ENCODE measurements at places on chromosomes 4 and X.

DNA sequence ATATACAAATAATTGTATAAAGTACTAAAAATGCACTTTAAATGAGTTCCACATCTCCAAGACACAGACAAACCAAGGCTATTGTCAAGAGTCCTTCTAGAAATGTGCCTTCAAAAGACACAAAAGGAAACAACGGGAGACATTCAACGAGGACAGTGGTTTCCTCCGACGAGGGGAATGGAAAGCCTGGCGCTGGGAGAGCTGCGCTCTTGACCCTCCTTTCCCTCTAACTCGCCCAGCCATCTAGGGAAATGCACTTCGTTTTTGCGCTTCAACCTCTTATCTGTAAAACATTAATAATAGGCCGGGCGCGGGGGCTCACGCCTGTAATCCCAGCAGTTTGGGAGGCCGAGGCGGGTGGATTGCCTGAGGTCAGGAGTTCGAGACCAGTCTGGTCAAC, 37.0 kb downstream of the ZFP42 start:
- no peak for DNase-seq

- no peak for DNase-seq
These were observed 72.3 kb downstream of the SLC9A6 start for GRCh38 chrX:136057567-136057966.

DNA sequence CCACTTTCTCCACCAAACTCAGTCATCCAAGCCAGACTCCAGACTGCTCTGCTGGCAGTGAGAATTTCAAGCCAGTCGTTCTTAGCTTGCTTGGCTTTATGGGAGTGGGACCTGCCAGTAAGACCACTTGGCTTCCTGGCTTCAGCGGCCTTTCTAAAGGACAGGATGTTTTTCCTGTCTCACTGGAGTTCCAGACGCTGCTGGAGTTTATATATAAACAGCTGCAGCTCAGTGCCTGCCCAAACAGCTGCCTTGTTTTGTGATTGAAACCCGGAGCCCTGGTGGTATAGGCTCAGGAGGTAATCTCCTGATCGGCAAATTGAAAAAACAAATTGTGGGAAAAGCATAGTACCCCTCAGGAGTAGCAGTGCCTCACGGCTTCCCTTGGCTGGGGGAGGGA, 1165.8 kb upstream of the ADGRL3 start:
- DNase-seq: no peak

- no peak for DNase-seq
These were observed 30.6 kb upstream of the GC start for GRCh38 chr4:71814433-71814832.

DNA sequence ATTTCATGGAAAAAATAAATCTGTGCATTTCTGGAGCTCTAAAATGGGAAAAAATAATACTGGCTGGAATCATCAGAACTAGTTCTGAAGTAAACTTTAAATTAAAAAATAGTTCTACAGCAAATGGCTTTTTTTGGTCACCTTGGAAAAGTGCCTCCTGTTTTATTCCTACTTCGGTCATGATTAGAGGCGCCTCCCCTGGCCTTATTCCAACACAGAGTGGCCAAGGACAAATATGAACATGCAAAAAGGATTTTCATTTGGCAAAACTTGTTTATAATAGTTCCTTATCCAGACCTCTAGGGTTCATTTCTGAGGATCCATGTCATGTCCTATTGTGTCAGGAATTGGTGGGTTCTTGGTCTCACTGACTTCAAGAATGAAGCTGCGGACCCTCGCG, 11.1 kb upstream of the KLF8 start:
- DNase-seq: no peak

DNA sequence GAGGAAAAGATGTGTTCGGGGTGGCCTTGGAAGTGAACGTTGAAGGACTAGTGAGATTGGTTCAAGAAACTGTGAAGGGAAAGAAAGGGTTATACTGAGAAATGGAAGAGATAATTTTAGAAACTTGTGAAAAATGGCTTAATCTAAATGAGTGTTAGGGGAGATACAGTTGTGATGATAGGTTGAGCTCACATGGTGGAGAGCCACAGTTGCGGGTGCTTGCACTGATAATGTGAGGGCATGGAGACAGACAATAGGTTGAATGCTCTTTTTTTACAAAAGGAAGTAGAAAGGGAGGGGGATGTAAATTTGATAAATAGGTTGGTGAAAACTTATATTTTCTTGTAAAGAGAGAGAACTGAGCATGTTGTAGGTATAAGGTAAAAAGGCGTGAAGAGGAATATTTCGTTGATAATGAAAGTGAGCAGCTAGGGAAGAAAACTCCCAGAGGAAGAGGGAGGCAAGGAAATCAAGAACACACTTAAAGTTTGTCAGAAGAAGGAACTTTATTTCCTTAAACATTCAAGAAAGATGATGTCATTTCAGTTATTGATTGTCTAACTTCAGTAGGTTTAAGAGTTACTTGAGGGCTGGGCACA, 8.2 kb downstream of the AREG start:
- no peak for DNase-seq
